ENCODE measurements at places on chromosomes 1 and 21. TPM values are rescaled to one million over a fixed set of nuclear protein-coding genes. Genes with fewer than 3 reads are reported as not detected.

- H3K4me1 ChIP-seq = peaks cover 9% of the 10 kb centered on the region
- no peak overlapping the region for H3K4me3 ChIP-seq
- peaks cover 26% of the 10 kb centered on the region for H3K27me3 ChIP-seq
- no peak overlapping the region for H3K27ac ChIP-seq
- no peak for DNase-seq
These were observed 156.1 kb downstream of the NR5A2 start for GRCh38 chr1:200183637-200184036.

DNA sequence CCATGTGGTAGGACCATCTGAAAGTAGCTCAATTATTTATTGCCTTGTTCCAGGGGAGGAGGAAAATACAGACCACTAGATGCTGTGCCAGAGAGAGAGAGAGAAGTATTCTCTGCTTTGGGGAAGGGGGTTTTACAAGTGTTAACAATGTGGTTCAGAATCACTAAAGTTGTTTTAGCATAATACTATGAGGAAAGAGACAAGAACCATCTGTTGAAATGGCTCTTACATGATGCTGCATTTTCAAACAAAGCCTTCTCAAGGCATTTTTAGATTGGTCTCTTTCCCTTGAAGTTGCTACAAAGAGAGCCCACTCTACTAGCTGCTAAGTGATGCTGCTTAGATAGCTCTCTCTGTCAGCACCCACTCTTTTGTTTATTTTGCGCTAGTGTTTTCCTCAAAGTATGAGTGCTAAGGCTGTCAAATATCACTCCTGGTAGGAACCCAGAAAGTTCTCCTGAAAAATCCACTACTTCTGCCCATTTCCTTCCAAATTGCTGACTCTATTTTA is 255.1 kb downstream of the NFIA start:
- no peak for DNase-seq
- H3K27ac ChIP-seq = no peak overlapping the region
- H3K27me3 ChIP-seq = no peaks in the 10 kb centered on the region
- no peak overlapping the region for H3K4me3 ChIP-seq

Gene SZRD1
- 48.4 TPM for polyA plus RNA-seq

Gene RNU1-4
- polyA plus RNA-seq = 55.0 TPM

Gene METTL25B
- 8.8 TPM for polyA plus RNA-seq

Gene PTGS2
- polyA plus RNA-seq = 0.52 TPM
